Esophagus squamous epithelium (tissue), 5 donors: ENCODE measurements at places on chromosomes 16 and 17. TPM values are rescaled to one million over a fixed set of nuclear protein-coding genes. Genes with fewer than 3 reads are reported as not detected.
A peak's percentile ranks its signal among the peaks of the same experiment; 100 is the strongest.

- no peak overlapping the region for H3K4me3 ChIP-seq
- no peak overlapping the region for H3K27ac ChIP-seq
- DNase-seq: no peak
- H3K27me3 ChIP-seq: no peaks in the 10 kb centered on the region
- peaks cover 99% of the 10 kb centered on the region for H3K36me3 ChIP-seq
Measured at GRCh38 chr17:58493506-58493905, 5.3 kb upstream of the HSF5 start.

- H3K4me3 ChIP-seq: peak overlapping the region; percentile 96
- no peak for DNase-seq
- no peaks in the 10 kb centered on the region for H3K27me3 ChIP-seq
- no peaks in the 10 kb centered on the region for H3K36me3 ChIP-seq
- H3K4me1 ChIP-seq: peaks cover 39% of the 10 kb centered on the region
Measured at GRCh38 chr16:77273-77806, 685 bp upstream of the MPG start.

- H3K36me3 ChIP-seq: no peaks in the 10 kb centered on the region
- no peaks in the 10 kb centered on the region for H3K4me1 ChIP-seq
- no peak overlapping the region for H3K4me3 ChIP-seq
- no peak for DNase-seq
Measured at GRCh38 chr17:59067756-59068155, 38.9 kb downstream of the TRIM37 start.

DNA sequence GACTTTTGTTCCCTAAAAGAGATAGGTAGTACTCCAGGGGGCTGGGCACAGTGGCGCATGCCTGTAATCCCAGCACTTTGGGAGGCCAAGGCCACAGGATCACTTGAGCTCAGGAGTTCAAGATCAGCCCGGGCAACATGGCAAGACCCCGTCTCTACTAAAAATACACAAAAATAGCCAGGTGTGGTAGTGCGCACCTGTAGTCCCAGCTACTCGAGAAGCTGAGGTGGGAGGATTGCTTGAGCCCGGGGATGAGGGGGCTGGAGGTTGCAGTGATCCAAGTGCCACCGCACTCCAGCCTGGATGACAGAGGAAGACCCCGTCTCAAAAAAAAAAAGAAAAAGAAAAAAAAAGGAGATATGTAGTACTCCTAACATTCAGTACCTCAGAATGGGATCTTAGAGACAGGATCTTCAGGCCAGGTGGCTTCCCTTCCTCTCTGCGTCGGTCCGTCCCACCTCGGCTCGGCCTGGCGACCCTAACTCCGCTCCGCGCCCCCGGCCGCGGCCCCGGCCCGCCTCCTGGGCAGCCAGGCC, 89.6 kb downstream of the CDC27 start:
- no peaks in the 10 kb centered on the region for H3K27me3 ChIP-seq
- H3K4me1 ChIP-seq: peaks cover 33% of the 10 kb centered on the region
- peak overlapping the region; percentile 99 for H3K4me3 ChIP-seq
- H3K36me3 ChIP-seq: no peaks in the 10 kb centered on the region
- peak overlapping the region; percentile 94 for H3K27ac ChIP-seq
- DNase-seq: no peak

DNA sequence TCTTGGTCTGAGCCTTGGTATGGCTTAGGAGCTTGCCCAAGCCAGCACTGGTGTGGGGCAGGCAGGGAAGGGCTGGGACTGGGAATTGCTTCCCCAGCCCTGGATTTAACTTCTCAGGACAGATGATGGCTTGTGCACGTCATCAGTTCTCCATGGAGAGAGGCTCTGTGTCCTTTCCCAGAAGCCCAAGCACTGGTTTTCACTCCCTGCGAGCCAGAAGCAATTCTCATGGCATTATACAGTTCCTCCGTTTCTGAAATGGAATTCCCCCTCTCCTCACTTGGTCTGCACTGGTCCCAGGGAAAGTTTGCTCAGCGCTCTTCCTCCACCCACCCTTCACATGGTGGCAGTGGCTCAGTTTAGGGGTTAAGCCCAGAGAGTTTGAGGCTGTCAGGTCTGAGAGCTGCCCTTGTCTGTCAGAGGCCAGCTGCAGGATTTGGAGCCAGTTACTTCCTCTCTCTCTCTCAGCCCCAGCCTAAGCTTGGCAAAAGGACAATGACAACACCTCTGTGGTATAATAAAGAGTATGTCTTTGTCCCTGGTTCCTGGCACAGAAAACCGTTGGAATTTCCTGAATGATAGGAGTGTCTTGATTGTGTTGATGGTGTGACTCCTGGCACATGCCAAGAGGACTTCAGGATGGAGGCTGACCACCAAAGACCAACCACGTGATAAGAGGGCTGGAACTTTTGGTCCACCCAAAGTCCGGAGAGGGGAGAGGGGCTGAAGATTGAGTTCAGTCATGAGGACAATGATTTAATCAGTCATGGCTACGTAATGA, 219.6 kb upstream of the TNRC6C start:
- H3K36me3 ChIP-seq: no peaks in the 10 kb centered on the region
- peak overlapping the region; percentile 65 for H3K27ac ChIP-seq
- DNase-seq: no peak
- H3K27me3 ChIP-seq: peaks cover 45% of the 10 kb centered on the region
- peaks cover 15% of the 10 kb centered on the region for H3K4me1 ChIP-seq
- no peak overlapping the region for H3K4me3 ChIP-seq

DNA sequence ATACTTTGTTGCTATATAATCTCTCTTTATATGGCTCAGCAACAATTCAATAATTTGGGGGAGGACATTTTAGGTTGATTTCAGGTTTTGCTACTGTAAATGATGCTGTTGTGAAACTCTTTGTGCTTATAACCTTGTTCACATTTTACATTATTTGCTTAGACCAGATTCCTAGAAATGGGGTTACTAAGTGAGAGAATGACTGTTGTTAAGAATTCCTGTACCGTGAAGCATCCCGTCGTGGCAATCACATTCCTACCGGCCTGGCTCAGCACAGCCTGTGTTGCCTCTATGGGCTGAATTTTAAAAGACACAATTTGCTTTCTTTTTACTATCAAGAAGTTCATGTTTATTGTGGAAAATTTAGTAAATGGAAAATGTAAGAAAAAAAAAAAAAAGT, 31.4 kb downstream of the B9D1 start:
- DNase-seq: no peak
- no peaks in the 10 kb centered on the region for H3K4me1 ChIP-seq
- H3K27ac ChIP-seq: no peak overlapping the region
- H3K4me3 ChIP-seq: no peak overlapping the region
- no peaks in the 10 kb centered on the region for H3K27me3 ChIP-seq

GRCh38 chr16:8677481-8677880, 3.1 kb downstream of the ABAT start:
- H3K27ac ChIP-seq: no peak overlapping the region
- DNase-seq: no peak
- H3K27me3 ChIP-seq: no peaks in the 10 kb centered on the region
- no peaks in the 10 kb centered on the region for H3K36me3 ChIP-seq

GRCh38 chr17:70031341-70031740, 43.7 kb upstream of the KCNJ16 start:
- H3K27ac ChIP-seq: no peak overlapping the region
- no peaks in the 10 kb centered on the region for H3K36me3 ChIP-seq
- DNase-seq: no peak

DNA sequence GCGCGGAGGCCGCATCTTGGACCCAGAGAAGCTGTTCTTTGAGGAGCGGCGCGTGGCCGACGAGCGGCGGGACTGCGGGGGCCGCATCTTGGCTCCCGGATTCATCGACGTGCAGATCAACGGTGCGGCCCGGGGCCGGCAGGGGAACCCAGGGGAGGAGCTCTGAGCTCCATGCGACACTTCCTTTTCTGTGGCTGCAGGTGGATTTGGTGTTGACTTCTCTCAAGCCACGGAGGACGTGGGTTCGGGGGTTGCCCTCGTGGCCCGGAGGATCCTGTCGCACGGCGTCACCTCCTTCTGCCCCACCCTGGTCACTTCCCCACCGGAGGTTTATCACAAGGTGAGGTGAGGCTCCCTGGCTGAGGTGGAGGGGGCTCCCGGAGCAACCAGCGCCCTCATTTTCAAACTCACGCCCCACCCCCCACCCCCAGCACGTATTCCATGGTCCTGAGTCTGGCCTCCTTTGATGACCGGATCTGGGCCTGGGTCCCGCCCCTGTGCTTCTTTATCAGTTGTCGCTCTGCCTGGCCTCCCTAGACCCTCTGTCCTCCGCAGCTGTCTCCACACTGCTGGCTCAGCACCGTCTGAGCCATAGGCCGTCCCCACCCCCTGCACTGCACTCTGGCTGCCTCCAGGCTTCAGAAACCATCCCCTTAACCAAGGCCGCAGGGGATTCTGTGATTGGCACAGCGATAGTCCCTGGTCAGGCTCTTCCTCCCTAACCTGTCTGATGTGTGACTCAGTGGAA, 787 bp downstream of the AMDHD2 start:
- peak overlapping the region; percentile 66 for H3K27ac ChIP-seq
- peaks cover 11% of the 10 kb centered on the region for H3K36me3 ChIP-seq
- peaks cover 46% of the 10 kb centered on the region for H3K4me1 ChIP-seq

The MT1E gene
- total RNA-seq: 99.4 TPM

The CPSF4L gene
- total RNA-seq: not detected

The MPV17L gene
- total RNA-seq: 10.8 TPM

The PHKB gene
- 39.0 TPM for total RNA-seq

The CCL4 gene
- 2.1 TPM for total RNA-seq

The PFN1 gene
- 520 TPM for total RNA-seq

The FOXL1 gene
- total RNA-seq: 0.57 TPM

The STH gene
- total RNA-seq: not detected
